ENCODE measurements at places on chromosomes 3 and 15. TPM values are rescaled to one million over a fixed set of nuclear protein-coding genes. Genes with fewer than 3 reads are reported as not detected.

DNA sequence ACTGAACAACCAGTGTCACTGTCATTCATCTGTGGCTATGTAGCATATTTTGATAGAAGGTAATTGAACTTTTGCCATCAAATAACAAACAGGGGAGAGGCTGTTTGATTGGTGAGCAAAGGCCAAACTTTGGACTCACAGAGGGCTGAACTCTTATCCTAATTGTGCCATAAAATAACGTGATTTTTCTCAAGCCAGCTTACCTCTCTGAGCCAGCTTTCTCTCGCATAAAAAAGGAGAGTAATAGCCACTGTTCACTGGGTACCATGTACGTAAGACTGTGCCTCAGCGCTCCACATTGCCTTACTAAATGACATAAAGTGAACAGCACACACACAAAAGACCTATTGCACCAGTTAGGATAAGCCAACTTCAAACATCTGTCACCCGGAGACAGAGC, 216.9 kb downstream of the LRTM1 start:
- DNase-seq: no peak

DNA sequence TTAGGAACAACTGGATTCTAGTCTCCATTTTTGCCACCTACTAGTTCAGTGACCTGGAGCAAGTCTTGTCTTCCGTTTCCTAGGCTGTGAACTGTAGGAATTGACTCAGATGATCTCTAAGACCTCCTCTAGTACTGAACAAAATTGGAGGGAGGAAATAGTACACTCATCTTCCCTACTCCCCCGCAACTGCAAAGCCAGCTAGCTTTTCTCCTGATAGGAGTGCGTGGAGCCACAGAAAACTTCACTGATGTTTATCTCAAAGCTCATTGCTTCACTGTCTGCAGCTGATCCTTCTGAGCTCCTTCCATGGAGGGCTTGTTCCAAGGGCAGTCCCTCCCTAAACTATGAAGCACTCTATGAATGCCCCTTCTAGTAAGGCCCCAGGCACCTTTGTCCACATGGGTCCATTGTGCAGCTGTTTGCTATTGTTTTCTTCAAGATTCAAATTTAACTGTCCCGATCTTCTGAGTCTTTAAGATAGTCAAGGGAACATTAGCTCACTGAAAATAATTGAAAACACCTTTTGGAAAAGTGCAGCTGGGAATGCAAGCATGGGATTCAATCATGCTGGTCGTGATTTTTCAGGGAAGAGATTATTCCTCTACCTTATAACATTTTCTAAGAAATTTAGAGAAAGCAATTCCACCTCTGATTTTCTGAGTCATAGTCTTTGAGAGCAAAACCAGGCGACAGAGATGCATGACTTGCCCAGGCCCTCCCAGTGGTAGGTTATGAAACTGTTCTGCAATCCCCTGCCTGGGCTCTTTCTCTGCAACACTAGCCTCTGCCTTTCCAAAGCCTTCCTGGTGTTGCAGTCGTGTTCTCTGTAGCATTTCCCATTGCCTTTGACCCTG, 24.3 kb downstream of the FILIP1L start:
- DNase-seq: no peak

DNA sequence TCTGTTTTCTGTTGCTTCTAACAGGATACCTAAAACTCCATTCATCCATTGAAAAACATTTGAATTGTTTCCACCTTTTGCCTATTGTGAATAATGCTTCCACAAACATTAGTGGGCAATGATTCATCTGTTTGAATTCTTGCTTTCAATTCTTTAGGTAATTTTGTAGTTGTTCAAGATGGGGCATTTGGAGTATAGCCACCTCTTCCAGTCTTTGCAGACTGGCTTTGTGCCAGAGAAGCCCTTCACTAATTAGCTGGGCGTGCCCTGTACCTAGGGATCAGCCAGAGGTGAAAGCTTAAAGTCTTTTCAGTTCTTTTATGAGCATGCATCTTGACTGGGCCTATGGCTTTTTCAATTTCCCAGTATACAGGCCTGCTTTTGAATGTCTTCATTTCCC, 10.9 kb downstream of the RTP1 start:
- DNase-seq: no peak

GRCh38 chr15:65921780-65922179, 52.5 kb downstream of the RAB11A start:
- DNase-seq: no peak

DNA sequence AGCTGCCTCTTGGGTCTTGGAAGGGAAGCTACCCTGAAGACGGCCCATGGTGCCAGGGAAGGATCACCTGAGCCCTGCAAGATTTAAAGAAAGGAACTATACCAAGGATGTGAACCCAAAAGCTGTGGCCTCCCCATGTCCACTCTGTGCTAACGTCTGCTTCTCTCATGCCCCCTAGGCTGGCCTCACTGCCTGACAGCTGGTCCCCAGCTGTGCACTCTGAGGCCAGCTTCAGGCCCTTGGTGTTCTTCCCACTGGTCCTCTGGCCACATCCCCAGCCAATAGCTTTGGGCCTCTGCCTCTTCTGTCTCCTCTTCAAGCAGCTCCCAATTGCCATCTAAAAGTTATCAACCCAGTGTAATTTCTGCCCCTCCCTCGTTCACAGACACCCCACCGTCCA, 5.2 kb upstream of the LRRK1 start:
- DNase-seq: no peak

Gene BLM
- 4.1 TPM for total RNA-seq

Gene KNG1
- not detected for total RNA-seq

Gene CFAP91
- total RNA-seq: 0.70 TPM

- DNase-seq: no peak
Measured at GRCh38 chr3:127949446-127950055, 34.5 kb downstream of the KBTBD12 start.

GRCh38 chr15:40956541-40956982, 3.3 kb downstream of the CHAC1 start:
- DNase-seq: no peak

GRCh38 chr15:25169318-25169717, 214.5 kb downstream of the SNRPN start:
- no peak for DNase-seq

- DNase-seq: no peak
Measured at GRCh38 chr3:79358327-79358726, 409.5 kb downstream of the ROBO1 start.

- no peak for DNase-seq
Measured at GRCh38 chr15:60001610-60002527, 2.2 kb upstream of the FOXB1 start.

DNA sequence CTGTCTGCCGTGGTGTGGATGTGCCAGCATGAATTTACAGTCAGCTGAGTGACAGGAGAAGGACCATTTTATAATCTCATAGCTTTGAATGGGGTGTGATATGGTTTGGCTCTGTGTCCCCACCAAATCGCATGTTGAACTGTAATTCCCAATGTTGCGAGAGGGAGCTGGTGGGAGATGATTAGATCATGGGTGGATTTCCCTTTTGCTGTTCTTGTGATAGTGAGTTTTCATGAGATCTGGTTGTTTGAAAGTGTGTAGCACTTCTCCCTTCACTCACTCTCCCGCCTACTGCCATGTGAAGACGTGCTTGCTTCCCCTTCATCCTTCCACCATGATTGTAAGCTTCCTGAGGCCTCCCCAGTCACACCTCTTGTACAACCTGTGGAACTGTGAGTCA, 111.9 kb upstream of the CHD2 start:
- DNase-seq: no peak

Gene AHSG
- not detected for total RNA-seq

GRCh38 chr3:46280105-46280797, 38.0 kb downstream of the CCR3 start:
- DNase-seq: no peak

DNA sequence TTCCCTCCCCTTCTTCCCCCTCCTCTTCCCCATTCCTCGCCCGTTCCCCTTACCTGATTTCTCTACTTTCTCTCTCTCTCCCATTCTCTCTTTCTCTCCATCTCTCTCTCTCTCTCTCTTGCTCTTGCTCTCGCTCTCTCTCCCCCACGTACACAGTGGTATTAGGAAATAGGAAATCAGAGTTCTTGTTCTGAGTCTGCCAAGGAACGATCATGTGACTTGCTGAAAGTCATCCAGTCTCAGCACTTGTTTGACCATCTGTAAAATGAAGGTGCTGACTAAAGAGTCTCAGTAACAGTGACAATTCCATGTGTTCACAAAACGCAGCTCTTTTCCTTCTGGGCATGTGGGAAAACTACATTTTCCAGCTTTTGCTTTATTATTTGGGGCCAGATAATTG, 445.0 kb upstream of the TGFBR2 start:
- DNase-seq: no peak

DNA sequence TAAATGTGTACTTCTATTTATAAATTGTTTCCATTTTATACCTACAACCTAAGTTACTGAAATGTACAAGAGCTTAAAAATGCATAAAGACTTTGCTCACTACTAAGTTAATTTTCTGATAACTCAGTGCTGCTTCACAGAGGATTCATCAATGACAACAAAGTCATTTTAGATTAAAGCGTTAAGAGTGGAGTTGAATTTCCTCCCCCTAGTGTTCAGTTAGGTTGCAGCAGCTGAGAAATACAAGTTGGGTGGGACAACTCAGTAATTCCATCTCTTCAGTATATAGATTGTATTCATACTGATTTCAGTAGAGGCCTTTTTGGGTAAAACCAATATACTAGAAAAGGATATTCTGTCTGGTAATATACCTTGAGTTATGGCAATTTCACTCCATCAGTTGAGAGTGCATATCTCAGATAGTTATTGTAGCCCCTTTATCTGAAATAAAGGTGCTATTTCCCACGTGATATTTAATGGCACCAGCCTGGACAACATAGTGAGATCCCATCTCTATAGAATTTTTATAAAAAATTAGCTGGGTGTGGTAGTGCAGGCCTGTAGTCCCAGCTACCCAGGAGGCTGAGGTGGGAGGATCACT, 6.9 kb upstream of the RPL35A start:
- no peak for DNase-seq

Data from glomerular endothelial cell (primary cell).